ENCODE measurements at places on chromosomes 4 and X.

DNA sequence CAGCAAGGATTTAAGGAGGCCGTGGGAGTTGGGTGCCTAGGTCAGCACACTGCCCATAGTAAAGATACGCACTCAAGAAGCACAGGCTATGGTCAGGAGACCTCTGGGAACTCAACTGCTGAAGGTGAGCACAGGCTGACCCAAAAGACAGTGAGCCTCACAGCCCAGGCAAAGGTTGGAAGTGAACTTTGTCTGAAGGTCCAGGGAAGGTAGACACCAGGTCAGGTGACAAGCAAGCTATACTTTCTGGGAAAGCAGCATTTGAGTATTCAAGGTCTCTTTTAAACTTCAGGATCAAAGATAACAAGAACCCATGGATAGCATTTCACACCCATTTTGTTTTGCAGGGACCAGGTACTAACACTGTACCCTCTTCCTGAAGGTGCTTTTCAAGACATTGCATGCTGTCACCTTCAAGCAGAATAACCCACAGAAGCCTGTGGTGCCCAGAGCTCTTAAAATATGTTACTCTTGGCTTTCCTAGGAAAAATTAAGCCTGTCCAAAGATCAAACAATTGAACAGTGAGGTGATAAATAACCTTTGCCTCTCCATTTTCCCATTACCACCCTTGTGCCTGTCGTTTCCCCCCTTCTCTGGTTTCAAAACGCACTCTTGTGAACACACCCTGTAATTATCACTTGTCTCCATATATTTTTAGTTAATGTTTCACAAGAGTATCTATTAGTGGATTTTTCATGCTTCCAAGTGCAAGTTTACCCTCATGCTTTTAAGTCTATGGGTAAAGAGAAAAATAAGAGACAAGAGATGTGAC, 3.4 kb upstream of the S100G start:
- no peak for DNase-seq

GRCh38 chr4:608236-608635, 17.1 kb upstream of the PDE6B start:
- DNase-seq = no peak

GRCh38 chr4:123996718-123997510, 600.3 kb downstream of the SPRY1 start:
- no peak for DNase-seq

DNA sequence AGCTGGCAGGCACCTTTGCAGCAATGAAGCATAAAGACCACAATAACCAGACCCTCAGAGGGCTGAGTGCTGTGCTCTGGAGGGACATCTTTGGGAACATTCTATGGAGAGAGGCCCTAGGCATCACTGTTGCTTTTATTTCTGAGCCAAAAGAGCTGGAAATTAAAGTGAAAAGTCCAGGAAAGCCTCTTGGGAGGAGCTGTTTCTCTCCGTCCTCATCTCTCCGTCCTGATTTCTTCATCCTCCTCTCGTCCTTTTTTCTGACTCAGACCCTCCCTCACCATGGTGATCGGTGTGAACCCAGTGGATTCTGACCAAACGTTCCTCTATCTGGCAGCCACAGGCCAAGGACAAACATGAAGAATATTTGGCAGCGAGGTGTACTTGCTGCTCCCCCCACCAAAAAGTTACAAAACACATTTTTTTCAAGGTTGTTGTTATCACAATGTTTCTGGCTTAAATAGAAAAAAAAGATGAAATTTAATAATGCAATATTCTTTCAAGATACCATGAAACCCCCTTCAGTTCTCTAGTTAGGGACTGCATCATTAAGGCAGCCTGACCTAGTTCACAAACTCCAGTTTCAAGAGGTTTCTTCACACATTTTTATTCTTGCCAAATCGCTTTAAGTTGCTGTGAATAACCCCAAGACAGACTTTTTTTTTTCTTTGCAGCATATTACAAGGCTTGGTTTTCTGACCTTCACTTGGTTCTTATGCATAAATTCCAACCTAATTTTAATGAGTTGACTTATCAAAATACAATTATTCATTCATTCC, 80.2 kb downstream of the SCD5 start:
- no peak for DNase-seq

DNA sequence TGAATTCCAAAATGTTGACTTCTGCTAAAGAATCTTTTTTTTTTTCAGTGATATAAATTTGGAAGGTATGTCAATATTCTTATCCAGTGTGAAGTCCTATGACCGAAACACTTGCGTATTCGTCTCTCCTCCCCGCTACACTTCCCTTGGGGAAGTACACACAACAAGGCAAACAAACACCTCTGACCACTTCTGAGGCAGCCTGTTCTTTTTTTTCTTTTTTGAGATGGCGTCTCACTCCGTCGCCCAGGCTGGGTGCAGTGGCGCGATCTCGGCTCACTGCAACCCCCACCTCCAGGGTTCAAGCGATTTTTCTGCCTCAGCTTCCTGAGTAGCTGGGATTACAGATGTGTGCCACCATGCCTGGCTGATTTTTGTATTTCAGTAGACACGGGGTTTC, 78.1 kb upstream of the DHRSX start:
- no peak for DNase-seq

- DNase-seq = no peak
Observed at GRCh38 chrX:44267861-44268260, 75.6 kb downstream of the EFHC2 start.

DNA sequence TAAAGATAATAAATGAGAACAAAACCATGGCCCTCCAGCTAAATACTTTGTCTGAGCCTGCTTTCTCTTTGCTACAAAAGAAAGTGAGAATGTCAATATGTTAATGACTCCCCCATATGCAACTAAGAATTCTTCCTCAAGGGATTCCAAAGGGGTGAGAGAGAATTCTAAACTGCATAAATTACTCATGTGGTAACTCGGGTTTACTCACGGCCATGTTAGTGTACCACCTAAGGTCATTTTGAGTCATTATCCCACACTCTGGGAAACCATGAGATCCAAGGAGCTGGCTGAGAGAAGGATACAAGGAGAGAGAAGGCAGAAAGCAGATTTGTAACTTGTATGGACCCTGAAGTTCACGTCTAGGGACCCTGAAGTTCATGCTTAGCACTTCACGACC, 190.3 kb downstream of the DHX15 start:
- DNase-seq = no peak

GRCh38 chr4:100070868-100071267, 119.4 kb downstream of the DDIT4L start:
- DNase-seq = no peak

GRCh38 chr4:149555146-149555545, 260.5 kb downstream of the IQCM start:
- DNase-seq = no peak

DNA sequence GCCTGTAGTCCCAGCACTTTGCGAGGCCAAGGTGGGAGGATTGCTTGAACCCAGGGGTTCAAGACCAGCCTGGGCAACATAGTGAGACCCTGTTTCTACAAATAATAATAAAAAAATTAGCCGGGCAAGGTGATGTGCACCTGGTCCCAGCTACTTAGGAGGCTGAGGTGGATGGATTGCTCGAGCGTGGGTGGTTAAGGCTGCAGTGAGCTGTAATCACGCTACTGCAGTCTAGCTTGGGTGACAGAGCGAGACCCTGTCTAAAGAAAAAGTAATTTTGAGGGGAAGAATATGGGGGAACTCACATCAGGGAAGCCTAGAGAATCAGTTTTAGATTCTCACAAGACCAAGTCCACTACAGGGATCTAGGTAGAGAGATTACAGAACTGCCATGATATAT, 28.9 kb upstream of the LCORL start:
- DNase-seq = no peak

DNA sequence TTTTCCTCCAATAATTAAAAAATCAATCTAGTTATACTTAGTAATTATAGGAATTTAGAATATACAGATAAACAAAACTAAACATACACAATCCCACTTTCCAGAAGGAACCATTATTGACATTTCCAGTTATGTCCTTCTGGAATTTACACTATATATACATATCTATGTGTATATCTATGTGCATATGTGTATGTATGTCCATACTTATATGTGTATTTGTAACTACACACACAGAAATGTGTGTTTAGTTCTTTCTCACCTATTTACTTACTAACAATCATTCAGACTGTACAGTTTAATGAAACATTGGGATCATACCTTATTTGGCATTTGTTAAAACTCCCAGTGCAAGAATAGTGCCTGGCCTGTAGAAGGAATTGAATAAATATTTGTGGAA, 126.4 kb downstream of the FHIP1A start:
- no peak for DNase-seq

- no peak for DNase-seq
Observed at GRCh38 chr4:19496756-19497155, 754.9 kb upstream of the SLIT2 start.

DNA sequence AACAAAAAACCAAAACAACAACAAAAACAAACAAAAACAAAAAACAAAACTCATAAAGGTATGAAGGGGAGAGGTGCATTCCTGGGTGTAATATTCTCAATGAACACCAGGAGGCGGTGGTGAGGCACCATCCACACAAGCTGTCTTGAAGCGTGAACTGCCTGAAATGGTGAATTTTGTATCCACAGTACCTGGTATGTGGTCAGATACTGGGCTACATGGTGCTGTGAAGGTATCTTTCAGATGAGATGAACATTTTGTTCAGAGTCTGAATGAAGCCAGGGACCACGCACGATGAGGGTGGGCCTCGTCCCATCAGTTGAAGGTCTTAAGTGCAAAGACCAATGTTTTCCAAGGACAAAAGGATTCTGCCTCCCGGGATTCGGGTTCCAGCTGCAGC, 58.5 kb downstream of the ASMT start:
- no peak for DNase-seq

DNA sequence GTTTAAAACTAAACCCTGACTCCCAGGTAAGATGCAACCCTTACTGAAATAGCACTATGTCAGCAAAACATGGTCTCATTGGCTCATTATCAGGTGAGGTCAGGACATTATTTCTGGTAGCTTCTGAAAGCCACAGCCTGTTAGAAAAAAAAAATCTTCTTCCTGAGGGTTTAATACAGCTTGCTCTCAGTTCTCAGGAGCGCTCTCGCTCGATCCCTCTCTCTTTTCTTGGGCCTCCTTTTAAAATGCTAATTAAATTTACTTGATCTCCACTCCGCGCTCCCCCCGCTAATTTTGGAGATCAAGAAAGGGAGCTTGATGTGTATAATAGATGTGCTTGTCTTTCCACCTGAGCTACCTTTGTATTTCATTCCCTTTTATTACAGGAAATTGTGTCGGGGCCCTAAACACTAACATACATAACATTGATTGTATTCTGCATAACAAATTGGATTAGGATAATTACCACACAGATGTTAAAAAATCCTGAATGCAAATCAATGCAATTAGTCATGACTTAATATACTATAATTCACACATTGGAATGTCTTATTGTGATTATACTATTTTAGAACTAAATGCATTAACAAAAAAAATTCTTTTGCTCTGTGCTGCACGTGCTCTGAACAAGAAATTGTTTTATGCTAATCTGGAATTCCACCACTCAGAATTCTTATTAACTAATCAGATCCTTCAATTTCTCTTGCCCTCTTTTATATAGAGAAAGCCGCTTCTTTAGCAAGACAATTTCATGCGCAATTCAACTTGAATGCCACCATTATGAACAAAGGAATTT, 101.6 kb upstream of the TEX13D start:
- no peak for DNase-seq

- no peak for DNase-seq
Observed at GRCh38 chr4:7153711-7154110, 38.6 kb upstream of the SORCS2 start.

GRCh38 chrX:56576721-56577120, 13.3 kb downstream of the UBQLN2 start:
- no peak for DNase-seq

- no peak for DNase-seq
Observed at GRCh38 chr4:46389301-46389775, 590 bp downstream of the GABRA2 start.

GRCh38 chr4:186483656-186484055, 71.7 kb downstream of the MTNR1A start:
- DNase-seq = no peak

DNA sequence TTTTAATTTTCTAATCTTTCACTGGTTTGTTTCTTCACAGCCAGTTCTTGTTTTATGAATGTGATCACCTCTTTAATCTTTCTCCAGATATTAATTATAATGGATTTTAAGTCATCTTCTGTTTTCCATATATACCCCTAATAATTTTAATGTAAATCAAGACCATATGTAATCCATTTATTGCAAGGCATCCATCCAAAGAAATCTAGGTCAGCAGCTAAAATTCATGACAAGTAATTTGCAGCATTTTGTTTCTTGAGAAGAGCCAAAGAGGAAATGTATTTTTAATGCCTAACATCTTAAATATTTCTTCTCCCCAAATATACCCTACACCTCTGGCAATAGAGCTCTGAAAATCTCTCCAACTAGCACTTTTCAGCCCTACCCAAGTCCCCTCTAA, 81.1 kb downstream of the SUPT20HL2 start:
- DNase-seq = no peak

GRCh38 chr4:120855307-120856001, 67.1 kb downstream of the PRDM5 start:
- no peak for DNase-seq

GRCh38 chrX:149040873-149041535, 464.1 kb downstream of the IDS start:
- DNase-seq = no peak

DNA sequence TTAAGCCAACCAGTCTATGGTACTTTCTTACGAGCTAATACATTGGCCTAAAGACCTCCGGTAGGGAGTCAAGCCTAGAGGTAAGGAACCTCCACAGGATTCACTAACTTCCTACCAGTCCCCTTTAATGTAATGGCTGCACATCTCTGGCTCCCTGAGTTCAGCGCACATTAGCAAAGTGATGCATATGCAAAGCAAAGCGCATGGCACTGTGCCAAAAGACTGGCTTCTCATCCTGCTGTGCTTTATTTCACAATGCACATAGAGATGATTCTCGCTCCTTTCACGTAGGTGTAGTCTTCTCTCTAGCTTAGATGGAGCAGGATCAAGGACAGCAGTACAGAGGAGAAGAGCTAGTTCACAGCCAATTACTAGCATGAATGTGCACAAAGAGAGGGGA, 14.6 kb upstream of the CLTRN start:
- no peak for DNase-seq

DNA sequence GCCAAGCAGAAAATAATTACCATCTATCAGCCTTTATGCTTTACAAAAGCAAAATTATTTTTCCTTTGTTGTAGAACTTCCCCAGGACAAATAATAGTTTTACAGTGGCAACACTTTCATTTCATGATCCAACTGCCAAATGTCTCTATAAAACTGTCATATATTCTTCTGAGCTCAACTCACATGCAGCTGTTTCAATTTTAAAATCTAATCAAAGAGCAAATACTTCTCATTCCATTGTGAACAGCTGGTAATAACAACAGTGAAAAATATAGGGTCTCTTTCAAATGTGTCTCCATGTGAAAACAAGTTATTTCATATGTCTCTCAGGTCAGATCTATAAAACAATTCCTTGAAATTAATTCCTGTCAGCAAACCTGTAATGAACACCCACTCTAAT, 270.6 kb upstream of the SLC7A11 start:
- no peak for DNase-seq

DNA sequence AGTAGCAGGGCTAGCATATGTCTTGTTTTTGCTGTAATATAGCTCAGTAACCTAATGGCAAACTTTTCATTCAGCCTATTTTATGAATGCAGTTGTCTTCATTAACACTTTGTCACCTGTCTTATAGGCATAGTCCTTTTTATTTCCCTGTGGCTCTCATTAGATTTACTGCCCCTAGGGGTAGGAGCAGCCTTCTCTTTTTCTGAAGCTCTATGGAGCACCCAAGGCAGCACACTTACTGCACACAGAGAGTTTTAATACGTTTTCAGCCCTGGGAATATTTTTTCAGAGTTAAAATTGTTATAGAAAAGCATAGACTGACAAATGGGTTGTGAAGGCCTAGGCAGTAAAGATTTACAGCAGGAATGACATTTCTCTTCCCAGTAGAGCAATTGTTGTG, 406.8 kb downstream of the TMA16 start:
- DNase-seq = no peak
